ENCODE measurements at places on chromosomes 12 and 14.

GRCh38 chr12:27012982-27013255 is 1.3 kb downstream of the TM7SF3 start:
- DNase-seq = no peak

GRCh38 chr12:124167141-124167540 is 127.8 kb upstream of the RFLNA start:
- DNase-seq = no peak

DNA sequence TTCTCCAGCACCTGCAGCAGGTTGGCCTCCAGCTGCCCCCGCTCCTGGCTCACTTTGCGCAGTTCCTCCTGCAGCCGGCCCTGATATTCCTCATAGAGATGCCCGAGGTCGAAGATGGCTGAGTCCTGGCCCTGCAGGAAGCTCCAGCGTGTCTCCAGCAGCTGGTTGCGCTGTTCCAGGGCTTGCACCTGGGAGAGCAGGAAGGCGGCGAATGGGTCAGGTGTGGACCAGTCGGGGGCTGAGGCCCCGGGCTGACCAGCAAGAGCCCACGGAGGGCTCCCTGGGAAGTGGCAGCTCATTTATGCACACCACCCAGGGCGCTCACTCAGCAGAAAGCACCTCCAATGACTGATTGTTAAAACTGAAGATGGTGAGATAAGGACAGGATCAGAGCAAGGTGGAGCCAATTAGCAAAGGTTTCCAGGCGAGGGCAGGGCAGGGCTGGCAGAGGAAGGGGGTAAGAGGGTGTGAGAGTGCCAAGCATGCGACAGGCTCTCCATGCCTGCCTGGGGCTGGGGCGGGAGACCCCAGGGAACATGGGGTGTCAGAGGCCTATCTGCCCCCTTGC is 6.3 kb downstream of the KRT80 start:
- DNase-seq = no peak

DNA sequence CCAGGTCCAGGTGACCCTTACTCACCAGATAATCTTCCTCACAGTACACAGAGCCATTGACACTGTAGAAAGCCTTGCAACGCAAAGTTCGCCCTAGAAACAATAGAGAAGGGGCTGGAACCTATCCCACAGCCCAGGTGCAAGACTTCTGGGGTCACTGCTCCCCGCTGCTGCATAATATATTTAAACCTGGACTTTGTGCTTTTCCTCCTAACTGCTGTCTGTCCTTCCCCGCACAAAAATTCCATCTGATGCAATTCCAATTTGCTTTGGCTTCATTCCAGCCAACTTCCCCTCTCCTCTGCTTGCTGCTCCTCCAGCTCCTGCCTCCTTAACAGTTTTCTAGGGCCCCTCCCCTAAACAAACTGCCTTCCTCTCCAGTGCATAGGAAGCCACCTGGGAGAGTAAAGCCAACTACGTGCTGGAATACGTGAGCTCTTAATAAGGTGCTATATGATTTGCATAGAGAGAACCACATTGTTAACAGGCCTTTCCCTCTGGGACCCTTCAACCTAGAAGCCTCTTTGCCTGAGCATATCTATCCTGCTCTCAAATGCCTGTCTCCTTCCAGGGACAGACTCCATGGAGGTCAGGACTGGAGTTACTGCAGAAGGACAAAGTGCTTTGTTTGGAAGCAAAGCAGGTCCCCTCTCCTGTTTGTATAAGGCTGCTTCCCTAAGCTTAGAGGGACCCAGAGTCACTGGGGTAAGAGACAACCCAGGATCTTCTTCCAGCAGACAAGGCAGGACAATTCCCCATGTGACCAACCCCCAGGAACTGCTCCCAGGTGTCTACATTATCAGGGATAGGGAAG is 5.5 kb downstream of the AJUBA start:
- DNase-seq = no peak

DNA sequence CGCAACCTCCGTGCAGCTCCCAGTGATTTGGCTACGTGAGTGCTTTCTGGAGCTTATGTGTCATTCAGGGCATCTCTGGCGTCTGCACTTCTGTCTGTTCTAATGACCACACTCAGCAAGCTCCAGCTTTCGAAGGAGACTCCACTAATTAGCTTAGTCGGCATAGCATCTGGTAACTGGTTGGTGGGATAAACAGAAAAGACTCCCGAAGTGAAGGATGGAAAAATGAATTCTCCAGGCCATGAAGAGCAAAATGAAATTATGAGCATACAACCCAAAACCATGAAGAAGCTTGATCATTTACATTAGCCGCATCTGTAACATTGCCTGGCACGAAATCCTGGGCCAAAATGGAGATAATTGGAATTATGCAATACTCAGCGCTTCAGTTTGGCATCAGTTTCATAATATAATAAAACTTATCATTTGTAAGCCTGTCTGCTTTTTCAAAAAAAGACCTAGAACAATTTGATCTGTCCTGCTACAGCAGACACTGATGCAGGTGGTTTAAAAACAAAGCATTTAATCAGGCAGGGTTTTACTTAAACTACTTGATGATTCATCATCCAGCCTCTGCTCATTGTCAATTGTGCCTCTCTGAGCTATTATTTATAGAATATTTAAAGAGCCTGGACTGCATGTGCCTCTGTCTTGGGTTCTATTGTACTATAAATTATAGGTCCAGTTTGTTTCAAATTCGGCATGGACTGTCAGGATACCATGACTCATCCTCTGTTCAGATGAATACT is 87.4 kb downstream of the SYT1 start:
- no peak for DNase-seq

DNA sequence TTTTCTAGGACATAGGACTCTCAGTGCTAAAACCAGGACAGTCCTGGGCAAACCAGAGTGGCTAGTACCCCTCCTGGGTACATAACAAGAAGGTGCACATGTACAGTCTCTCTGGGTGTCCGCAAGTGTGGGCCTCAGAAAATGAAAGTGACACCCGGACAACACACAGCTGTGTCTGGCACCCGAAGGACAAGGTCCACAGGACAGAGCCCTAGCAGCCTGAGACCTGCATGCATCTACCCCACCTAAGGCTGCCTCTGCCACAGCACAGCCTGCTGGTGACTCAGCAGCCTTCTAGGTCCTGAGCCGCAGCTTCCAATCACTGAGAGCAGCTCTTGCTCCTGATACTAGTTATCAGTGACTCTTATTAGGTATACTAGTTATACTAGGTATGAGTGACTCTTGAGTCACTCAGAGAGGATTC is 784.1 kb upstream of the TBX3 start:
- no peak for DNase-seq

DNA sequence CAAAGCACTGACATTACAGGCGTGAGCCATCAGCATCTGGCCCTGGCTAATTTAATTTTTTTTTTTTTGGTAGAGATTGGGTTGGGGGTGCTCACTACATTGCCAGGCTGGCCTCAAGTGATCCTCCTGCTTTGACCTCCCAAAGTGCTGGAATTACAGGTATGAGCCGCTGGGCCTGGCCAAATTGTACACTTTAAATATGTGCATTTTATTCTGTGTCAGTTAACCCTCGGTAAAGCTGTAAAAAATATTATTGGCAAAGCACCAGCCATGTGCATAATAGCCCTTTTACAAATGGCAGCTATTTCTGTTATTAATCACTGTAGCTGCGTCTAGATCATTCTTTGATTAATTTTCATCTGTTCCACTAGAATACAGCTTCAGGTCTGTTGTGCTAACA is 12.0 kb downstream of the TMEM119 start:
- DNase-seq = no peak

Measured in cortex of kidney (tissue), 1 donor.